ENCODE measurements at places on chromosomes 16 and 17.

DNA sequence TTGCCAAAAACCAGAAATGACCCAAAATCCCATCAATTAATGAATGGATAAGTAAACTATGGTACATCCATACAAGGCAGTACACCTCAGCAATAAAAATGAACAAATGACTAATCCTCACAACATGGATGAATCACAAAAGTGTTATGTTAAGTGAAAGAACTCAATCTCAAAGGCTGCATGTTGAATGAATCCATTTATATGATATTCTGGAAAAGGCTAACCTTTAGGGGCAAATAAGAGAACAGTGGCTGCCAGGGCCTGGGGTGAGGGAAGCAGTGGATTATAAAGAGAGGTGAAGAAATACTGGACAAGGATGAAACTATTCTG lies 46.1 kb upstream of the MSI2 start:
- peak; percentile 19 for DNase-seq

DNA sequence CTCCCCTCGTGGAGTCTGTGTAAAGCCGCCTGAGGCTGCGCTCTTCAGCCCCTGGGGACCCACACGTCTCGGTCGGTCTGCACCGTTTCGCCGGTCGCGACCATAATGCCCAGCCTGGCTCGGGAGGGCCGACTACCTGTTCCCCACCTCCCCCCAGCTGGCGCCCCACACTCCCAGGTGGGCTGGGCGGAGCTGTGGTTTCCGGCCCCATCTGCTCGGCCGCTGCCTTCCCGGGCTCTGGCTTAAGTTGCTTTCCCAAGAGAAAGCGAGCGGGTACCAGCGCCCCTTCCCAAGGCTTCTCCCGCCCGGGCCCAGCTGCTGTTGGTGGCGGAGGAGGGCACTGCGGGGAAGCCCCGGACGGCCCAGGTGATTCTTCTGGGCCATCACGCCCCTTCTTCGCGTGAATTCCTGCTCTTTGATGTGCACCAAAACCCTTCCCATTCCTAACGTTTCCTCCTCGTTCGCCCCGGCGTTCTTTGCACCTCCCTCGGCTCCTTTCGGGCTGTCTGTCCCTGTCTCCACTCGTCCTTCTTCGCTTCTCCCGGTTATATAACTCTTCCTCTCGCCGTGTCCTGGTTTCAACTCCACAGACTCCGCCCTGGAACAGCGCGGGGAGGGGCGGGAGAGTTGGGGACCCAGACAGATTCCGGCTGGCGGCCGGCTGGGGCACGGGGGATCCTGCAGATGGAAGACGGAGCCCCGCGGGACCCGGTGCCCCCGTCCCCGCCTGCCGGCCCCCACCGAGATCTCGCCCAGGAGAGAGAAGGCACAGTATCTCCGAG lies 2.0 kb downstream of the KDM6B start:
- DNase-seq, result peak; percentile 96

DNA sequence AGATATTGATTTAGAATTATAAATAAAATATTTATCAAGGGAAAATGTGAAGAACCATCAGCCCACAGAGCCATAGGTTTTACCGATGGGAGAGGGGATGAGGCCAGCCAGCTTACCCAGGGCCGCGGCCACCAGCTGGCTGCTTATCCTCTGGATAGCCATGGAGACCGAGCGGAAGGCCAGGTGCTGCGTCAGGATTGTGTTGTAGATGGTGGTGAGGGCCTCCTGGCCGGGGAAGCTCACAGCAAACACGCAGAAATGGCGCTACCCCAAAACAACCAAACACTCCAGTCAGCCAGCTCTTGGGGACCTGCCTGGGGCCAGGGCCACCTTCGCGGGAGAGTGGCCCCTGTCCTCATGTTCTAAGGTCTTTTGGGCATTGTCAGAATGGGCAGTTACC lies 97.8 kb downstream of the DNAH17 start:
- DNase-seq, result no peak

DNA sequence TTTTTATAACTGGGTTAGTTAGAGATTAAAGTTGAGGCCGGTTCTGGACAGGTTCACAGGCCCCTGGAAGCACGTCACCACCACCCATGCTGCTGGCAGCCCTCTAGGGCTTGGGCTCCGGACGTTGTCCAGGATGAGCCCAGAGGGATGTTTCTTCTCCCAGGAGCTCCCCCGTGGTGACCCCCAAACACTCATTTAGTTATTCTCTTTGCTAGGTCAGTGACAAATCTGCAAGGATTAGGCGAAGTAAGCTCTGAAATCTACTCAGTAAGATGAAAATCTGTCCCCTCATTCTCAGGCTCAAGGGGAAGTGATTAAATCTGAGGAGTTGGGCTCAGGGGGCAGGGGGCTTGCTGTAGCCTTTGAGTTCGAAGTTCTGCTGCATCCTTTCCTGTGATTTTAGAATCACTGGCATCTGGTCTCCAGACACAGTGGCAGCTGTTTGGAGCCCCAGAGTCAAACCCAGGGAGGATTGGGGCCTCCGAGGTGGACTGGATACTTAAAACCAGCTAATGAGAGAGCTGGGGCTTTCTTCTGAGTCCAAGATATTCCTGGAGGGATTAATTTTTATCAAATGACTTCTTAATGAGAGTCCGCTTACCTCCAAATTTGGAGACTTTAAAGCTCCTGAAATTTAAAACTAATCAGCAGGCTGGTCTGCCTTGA lies 49.2 kb upstream of the HS3ST2 start:
- no peak for DNase-seq

DNA sequence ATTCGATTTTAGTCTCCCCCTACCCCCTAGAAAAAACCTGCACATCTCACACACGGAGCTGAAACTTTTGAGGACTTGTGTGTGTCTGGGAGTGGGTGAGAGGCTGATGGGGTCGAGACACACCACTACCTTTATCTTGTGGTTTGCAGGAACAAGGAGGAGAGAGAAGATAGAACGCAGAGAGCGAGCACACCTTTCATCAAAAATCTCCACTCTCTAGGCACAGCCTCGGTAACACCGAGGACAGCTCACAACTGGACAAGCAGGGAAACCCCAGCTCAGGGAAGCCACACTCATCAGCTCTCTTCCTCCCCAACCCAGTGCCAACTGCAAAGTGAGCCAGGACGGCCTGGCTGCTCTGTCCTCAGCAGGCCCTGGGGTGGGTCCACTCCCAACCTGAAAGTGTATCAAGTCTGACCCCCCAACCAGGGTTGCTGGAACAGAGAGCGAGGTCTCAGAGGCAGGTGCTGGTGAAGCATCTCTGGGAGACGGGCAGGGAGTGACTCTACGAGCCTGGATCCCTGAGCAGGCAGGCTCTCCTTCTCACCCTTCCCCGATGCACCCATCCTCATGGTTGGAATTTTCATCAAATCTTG lies 5.2 kb upstream of the GHDC start:
- DNase-seq, result no peak

GRCh38 chr16:85378145-85379040 lies 234.7 kb upstream of the GSE1 start:
- DNase-seq, result no peak

- peak; percentile 95 for DNase-seq
These were observed 60.8 kb upstream of the MED9 start for GRCh38 chr17:17416007-17416399.

GRCh38 chr16:53440125-53440524 lies 5.9 kb downstream of the RBL2 start:
- no peak for DNase-seq

DNA sequence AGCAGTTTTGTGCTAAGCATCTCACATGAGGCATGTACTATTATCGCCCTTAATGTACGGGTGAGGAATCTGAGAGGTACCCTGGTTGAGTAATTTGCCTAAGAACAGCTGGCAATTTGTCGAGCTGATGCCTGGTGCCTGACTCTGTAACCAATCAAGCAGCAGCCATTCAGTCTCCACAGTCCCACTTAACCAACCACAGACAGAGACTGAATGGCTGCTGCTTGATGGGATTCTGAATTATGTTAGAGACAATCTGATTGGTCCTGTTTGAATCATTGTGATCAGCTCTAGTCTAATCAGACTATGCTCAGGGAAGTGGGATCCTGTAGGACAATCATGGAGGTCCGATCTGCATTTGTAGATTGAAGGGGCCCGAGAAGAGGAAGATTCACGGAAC lies 447.0 kb downstream of the SHISA9 start:
- no peak for DNase-seq

DNA sequence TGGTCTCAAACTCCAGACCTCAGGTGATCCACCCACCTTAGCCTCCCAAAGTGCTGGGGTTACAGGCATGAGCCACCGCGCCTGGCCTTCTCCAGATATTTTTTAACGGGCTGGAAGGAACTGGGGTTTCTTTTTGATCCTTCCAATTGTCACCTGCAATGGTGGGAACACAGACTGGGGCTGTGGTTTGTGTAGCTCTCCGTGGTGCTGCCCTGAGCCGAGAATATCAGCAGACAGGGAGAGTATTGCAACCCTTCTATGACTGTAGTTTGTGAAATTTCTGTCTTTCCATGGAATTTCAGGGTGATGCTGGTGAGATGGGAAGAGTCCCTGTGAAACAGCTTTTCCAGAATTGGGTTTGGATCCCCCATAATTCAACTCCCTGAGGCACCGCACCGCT lies 263.5 kb downstream of the ENGASE start:
- DNase-seq, result no peak

DNA sequence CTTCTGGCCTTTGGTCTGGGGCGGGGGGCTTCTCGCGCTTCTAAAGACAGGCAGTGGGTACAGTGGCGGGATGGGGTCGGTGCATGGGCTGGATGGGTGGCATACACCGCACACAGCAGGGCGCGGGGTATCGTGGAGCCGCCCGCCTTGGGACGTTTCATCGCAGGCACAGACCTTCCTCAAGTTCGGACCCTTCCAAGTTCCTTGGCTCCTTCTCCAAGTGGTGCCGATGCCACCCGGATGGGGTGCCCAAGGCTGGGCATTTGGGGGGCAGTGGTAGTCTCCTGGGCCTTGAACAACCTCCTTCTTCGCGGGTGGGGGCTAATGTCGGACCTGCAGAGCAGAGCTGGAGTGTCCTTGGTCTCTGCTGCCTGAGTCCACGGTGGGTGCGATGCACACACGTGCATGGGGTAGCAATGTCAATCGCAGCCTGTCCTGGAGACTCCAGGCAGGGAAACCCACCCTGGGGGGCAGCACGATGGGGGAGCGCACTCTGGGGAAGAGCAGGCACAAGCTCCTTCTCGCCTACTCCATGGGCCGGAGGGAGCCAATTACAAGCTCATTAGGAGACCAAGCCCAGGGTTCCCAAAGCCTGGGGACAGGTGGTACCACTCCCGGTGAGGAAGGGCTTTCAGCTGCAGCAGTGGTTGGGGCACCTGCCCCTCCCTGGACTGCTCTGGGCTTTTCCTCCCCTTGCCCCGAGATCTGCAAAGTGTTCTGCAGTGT lies 686 bp upstream of the MTSS2 start:
- peak; percentile 40 for DNase-seq

DNA sequence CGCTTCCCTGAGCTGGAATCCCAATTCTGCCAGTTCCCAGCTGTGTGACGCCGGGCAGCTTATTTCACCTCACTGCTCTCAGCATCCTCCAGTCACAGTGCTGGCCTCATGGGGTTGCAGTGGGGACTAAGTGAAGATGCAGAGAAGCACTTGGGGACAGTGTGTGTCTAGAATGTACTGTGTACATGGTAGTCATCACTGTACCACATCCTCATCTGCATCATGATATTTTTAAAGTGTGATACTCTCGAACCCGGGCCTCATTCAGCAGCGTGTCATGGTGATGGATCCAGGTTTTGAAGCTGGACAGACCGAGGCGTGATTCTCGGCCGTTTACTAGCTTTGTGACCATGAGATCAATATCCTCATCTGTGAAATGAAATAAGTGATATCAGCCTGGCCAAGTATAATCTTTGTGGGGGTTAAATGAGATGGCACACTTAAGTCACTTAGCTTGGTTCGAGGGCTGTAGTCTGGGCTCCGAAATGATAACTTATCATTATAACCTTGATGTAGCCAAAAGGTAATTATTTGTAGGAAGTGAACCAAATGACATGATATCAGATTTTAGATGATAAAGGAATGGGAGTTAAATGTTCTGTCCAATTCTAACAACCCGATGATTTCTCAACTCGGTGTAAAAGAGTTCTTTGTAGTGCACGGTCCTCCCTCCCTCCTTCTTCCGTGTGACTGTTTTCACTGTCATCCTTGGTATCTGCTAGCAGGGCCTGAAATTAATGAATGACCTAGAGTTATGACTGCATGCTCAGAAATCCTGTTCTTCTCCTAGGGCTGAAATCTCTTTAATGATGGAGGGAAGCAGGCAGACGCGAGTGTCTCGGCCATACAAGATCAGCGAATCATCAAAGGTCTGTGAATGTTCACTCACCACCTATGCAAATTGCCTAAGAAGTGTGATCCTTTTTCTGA lies 2.0 kb downstream of the KLHL36 start:
- DNase-seq, result no peak

- DNase-seq, result no peak
These were observed 19.5 kb downstream of the CTU2 start for GRCh38 chr16:88725609-88726407.

DNA sequence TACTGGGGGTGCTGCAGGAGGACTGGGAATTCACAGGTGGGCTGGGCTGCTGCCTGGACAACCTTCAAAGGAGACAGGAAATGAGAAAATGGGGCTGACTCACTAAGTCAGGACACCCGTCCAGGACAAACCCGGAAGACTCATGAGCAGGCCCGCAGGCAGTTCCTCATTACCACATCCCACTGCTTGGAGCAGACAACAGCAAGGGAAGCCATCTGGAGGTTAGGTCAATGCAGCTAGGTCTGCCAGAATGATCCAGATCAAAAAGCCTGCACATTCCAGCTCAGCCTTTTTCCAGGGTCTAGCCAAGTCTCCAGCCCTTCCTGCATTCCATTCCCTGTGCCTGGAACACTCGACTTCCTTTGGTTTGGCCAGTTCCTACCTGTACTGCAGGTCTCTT lies 536.5 kb upstream of the CDH11 start:
- DNase-seq, result no peak

- DNase-seq, result no peak
These were observed 15.6 kb upstream of the IL4R start for GRCh38 chr16:27298132-27298531.

GRCh38 chr17:13888056-13888609 lies 181.2 kb upstream of the COX10 start:
- no peak for DNase-seq

DNA sequence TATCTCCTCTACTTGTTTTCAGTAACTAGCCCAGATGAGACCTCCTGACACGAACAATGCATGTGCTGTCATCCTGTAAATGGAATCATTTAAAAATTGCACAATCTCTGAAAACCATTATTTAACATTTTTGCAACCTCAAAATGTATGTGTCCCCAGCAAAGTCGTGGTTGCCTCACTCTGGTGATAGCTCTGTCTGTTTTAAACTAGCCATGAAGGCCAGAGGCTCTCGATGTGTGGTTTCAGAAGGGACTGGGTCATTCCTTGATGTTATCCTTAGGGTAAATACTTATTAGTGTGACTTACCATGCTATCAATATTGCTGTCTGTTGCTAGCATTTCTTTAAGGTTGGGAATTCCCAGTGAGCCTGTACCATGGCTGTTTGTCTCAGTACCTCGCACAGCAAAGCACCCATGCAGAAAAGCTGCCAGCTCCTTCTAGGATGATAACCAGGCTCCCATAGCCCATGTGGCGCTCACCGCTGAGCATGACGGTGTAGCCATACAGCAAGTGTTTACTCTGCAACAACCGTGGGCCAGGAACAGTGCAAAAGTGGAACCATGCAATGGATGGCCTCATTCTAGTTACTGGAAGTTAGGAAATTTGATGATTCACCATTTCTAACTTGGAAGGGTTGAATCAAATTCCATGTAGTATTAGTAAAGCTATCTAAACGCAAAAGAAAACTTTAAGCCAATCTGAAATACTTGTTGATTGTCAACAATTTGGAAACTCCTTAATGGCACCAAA lies 2.9 kb upstream of the PGS1 start:
- peak; percentile 55 for DNase-seq

Measured in DMS53 (cell line).